HL-60 (cell line): ENCODE measurements at places on chromosomes 16 and 17.

- no peak for DNase-seq
Measured at GRCh38 chr16:57483725-57484514, 2.4 kb downstream of the DOK4 start.

GRCh38 chr16:71826533-71827017 is 17.9 kb upstream of the AP1G1 start:
- DNase-seq = no peak

- DNase-seq = peak; percentile 93
Measured at GRCh38 chr17:78759203-78759968, 22.7 kb downstream of the CYTH1 start.

DNA sequence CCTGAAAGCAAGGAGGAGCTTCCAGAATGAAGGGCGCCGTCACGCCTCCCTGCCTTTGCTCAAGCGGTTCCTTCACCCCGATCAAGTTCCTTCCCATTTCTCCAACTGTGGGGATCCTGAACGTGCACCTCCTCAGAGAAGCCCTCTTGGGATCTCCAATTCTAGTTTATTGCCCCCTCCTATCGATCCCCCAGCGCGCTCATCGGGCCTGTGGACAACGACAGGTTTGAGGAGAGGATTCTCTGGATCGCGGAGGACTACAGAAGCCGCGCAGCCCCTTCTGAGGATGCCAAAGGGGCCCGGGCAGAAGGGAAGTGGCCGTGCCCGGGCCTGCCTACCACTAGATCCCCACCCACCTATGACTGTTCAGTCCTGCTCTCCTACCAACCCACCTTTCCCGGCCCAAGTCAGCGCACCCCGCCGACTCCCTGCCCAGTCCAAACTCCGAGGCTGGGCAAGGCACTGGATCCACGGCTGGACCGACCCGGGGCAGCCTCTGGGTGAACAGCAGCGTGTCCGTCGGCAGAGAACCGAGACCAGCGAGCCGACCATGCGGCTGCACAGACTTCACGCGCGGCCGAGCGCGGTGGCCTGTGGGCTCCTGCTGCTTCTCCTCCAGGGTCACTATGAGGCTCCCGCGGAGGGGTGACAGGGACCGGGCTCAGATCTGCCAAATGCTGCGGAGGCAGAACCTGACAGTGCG is 12.8 kb upstream of the CES3 start:
- DNase-seq = no peak

DNA sequence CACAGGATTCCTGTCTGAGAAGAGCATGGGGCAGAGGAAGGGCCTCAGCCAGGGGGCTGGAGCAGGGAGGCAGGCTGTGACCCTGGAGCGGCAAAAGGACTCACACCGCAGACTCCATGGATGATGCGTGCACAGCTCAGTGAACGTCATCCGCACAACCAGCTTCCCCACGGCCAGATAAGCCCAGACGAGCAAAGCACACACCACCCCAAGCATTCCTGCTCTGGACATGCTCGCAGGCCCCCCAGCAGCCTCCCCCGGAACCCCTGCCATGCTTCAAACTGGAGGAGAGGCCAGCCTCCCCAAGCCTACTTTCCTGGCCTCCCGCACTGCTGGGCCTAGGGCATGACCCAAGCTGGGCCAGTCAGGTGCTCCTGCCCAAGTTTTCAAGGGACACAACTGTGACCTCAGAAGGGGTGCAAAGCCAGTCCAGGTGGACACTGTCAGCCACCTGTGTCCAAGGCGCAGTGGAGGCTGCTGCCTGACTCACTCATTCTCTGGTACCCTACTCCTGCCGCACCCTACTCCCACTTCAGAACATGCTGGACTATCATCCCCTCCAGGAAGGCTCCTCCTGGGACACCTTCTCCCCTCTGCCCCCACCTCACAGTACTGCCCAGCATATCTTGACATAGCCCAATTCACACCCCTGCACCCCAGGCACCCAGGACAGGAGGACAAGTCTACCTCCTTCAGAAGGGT is 4.8 kb downstream of the BCAR1 start:
- DNase-seq = no peak

DNA sequence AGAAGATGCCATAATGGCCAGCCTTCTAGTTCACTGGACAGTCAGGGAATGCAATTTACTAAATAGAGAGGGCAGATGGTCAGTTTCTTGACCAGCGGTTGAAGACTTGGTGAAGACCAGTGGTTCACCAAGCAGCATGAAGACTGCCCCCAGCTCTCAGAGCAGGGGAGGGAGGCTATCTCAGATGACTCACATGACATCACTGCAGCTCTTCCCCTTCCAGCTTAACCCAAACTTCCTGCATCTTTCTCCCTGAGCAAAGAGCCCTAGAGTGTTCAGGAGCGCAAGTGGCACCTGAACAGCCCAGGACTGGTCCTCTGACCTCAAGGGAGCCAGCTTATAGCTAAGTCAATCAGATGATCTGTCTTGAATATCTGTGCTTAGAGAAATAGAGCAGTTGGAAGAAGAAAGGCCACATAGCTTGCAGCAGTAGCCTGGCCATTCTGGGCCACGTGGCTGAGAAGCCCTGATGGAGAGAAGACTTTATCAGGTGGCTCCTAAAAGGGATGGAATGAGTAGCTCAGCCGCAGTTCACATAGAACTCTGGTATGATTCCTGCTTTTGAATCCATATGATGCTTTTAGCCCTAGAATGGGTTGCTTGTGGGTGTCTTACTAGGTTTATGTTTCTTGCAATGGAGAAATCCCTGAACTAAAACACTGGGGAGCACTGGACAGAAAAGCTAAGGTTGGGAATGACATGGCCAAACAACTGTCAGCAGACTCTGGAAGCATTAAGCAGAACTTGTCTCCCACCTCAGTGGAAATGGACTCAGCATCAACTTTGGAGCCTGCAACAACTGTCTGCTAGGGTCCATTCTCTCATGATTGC is 392.1 kb upstream of the CCL2 start:
- no peak for DNase-seq

DNA sequence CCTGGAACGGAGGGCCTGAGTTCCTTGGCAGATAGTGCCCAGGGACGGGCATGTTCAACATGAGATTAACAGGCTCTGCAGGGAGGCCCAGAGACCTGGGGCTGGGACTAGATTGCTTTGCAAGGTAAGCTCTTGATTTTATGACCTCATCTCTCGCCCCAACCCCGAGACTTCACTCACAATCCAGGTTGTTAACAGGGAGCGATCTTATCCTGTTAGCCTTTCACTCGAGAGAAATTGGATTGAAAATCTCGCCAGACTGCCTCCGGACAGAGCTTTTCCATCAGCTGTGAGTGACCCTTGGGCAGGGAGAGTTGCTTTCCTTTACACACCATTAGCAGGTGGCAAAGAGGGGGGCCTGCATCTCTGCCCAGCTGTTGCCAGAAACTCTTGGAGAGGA is 521.7 kb upstream of the EEF2KMT start:
- no peak for DNase-seq

DNA sequence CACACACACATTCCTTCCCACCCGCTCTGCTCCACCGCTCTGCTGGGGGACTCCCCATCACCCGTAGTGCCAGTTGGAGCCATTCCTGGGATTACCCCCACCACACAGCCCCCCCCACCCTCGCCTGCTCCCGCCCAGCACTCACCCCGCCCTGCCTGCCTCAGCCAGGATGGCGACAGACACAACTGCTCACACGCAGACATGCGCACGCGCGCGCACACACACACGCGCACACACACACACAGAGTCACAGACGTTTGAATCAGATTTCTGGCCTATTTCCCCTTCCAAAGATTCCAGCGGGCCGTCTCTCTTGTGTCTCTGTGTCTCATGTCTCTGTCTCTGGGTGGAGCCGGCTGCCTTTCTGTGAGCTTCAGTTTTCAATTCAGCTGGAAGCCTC is 4.4 kb downstream of the CACNA1G start:
- DNase-seq = no peak

GRCh38 chr16:56911771-56912571 is 20.0 kb upstream of the HERPUD1 start:
- peak; percentile 4 for DNase-seq

DNA sequence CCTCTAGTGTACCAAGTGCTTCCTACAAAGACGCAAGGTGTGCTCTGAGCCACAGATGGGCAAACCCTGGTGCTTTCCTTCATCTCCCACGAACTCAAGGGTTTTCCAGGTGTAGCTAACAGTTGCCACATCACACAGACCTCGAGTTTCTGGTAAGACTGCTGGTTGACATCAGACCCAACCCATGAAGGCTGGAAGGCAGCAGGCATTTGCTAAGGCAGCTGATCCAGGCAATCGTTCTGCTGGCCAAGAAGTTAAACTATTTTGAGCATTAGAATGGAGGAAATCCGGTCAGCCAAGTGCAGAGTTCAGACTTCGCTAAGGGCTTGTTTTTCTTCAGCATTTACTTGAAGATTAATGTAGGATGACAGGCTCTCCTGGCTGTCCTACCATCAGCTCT is 11.5 kb downstream of the HAS3 start:
- no peak for DNase-seq

GRCh38 chr16:27232901-27233625 is 29.7 kb downstream of the KDM8 start:
- DNase-seq = no peak

GRCh38 chr16:29943846-29944799 is 17.8 kb upstream of the TMEM219 start:
- DNase-seq = no peak

DNA sequence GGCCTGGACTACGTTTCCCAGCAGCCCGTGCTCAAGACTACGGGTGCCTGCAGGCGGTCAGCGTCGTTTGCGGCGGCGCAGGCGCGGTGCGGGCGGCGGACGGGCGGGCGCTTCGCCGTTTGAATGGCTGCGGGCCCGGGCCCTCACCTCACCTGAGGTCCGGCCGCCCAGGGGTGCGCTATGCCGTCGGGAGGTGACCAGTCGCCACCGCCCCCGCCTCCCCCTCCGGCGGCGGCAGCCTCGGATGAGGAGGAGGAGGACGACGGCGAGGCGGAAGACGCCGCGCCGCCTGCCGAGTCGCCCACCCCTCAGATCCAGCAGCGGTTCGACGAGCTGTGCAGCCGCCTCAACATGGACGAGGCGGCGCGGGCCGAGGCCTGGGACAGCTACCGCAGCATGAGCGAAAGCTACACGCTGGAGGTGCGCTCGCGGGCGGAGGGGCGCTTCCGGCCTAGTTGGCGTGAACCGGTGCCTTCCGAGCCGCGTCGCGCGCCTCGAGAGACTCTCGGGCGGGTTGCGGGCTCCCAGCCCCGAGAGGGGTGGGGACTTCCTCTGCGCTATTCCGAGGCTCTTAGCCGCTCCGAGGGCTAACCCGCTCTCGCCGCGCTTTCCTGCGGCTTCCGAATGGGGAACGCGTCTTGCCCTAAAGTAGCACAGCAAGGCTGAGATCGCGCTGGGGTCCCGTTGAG is at the start of gene RBL2:
Gene RBL2 (plus strand): TSS at position 95 of the 689 bp plus-strand sequence. CDS start 86 bp downstream, at position 181.
- DNase-seq = peak; percentile 54

GRCh38 chr17:28796062-28796461 is 46.5 kb downstream of the FAM222B start:
- DNase-seq = no peak

- no peak for DNase-seq
Measured at GRCh38 chr16:86401126-86401525, 109.2 kb upstream of the FOXF1 start.
